ENCODE measurements at places on chromosomes 16 and 17.

DNA sequence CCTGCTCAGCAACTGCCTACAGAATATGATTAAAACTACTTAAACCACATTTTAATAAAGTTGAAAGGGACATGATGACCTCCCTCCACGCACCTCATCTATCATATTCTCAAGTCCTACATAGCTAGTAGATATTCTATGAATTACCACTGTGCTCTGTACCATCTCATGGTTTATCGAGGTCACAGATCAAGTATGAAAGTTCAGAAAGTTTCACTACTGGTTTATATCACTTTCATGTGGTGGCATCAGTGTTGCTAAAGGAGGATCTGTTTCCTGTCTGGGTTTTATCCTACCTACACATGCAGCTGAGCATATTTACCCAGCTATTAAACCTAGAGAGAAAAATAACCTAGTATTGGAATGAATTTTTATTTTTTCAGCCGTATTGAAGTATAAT is 214.9 kb upstream of the MON1B start:
- DNase-seq = peak; percentile 5

- no peak for DNase-seq
Measured at GRCh38 chr17:12376276-12376675, 289.4 kb upstream of the MYOCD start.

DNA sequence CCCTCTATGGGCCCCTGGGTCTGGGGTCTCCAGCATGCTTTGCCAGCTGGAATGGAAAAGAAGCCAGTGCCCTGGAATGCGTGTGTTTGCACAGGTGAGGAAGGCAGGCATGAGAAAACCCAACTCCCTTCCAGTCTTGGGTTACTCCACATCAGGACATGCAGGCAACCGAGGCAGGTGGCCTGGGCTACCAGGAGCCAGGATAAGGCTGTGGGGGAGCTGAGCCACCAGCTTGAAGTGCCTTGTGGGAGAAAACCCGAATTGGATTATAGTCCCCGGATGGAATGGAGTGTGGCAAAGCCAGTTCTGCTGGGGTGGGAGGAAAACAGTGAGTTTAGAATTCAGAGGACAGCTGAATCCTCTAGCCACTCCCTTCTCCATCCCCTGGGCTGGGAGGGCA is 7.2 kb downstream of the SRCIN1 start:
- peak; percentile 94 for DNase-seq

DNA sequence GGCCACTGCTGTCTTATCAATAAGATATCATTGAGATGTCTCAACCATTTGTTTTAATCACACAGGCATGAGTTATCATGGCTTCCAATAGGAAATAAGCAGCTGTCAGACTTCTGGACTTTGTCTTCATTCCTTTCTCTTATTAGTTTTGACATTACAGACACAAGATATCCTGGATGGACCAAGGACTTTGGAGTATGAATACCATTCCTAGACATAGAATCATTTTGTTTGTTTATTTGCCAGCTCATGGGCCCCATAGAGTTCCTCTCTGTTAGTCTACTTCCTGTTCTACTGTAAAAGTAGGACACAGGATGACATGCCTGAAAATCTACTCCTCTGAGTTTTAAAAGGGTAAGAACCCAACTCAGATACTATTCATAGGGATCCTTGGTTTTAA is 77.7 kb upstream of the KCNJ16 start:
- DNase-seq = no peak

DNA sequence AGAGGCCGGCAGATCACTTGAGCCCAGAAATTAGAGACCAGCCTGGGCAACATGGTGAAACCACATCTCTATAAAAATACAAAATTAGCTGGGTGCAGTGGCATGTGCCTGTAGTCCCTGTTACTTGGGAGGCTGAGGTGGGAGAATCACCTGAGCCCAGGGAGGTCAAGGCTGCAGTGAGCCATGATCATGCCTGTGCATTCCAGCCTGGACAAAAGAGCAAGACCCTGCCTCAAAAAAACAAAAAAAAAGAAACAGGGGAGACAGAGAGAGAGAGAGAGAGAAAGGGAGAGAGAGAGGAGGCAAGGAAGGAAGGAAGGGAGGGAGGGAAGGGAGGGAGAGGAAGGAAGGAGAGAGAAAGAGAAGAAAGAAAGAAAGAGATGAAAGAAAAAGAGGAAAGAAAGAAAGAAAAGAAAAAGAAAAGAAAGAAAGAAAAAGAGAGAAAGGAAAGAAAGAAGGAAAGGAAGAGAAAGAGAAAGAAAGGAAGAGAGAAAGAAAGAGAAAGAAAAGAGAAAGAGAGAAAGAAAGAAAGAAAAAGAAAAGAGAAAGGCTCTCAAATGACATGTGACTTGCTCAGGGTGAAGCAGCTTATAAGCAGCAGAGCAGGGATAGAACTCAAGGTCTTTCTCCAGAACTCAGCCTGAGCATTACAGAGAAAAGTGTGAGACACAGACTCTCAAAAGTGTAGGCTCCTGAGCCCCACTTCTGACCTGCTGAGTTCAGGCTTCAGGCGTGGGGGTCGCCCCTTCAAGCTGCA is 15.5 kb downstream of the CX3CL1 start:
- DNase-seq = no peak

- DNase-seq = no peak
Measured at GRCh38 chr16:81380932-81381331, 63.7 kb upstream of the CMIP start.

DNA sequence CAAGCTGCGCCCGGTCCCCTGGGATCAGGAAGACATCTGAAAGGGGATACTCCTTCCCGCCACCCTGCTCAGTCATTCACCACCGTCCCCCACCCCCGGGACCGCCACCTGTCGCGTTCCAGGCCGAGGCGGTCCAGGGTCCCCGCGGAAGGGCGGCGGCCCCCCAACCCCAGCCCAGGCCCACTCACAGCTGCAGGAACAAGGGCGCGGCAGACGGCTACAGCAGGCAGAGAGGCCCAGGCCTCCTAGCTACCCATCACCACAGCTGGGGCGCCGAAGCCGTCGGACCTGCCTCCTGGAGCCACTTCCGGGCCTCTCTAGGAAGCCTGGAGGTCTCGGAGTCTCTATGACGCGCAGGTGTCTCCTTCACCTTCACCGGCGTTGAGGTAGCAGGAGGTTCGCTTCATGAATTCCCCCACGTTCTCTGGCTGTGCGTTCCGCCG is at the start of gene SDR42E1:
Gene SDR42E1, minus strand, starts transcription at position 272 of the 443 bp plus-strand sequence. CDS start 10,612 bp downstream, outside the sequence.
- peak; percentile 58 for DNase-seq

DNA sequence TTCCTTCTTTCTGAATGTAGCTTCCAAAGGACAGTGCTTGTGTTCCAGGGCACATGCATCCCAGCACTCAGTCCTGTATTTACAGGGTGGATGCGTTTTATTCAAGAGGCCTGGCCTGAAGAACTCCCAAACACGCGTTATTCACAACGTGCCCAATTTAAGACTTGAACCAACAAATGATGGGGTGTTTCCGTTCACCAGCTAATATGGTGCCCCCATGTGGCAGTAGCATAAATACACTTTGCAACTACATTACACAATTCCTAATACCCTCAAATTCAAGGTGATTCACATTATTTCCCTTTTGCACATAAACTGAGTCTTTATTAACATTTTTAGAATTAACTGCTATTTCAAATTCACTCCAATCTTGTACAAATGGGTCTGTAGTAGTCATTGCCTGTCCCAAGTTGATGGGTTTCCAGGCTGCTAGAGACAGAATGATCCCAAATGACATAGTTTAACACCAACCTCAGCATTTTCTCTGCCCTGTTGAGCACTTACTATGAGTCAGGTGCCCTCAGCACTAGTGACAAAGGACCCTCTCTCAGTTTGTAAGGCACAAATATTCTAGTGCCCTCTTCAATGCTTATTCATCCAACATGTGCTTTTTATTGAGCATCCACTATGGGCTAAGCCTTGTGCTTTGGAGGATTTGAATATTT is 26.9 kb downstream of the HSD17B2 start:
- DNase-seq = no peak

GRCh38 chr17:9356488-9356911 is 219.1 kb downstream of the STX8 start:
- DNase-seq = no peak

GRCh38 chr17:76252040-76252954 is 12.0 kb upstream of the RNF157 start:
- DNase-seq = no peak

- DNase-seq = no peak
Measured at GRCh38 chr17:44642834-44643233, 13.4 kb upstream of the MEIOC start.

DNA sequence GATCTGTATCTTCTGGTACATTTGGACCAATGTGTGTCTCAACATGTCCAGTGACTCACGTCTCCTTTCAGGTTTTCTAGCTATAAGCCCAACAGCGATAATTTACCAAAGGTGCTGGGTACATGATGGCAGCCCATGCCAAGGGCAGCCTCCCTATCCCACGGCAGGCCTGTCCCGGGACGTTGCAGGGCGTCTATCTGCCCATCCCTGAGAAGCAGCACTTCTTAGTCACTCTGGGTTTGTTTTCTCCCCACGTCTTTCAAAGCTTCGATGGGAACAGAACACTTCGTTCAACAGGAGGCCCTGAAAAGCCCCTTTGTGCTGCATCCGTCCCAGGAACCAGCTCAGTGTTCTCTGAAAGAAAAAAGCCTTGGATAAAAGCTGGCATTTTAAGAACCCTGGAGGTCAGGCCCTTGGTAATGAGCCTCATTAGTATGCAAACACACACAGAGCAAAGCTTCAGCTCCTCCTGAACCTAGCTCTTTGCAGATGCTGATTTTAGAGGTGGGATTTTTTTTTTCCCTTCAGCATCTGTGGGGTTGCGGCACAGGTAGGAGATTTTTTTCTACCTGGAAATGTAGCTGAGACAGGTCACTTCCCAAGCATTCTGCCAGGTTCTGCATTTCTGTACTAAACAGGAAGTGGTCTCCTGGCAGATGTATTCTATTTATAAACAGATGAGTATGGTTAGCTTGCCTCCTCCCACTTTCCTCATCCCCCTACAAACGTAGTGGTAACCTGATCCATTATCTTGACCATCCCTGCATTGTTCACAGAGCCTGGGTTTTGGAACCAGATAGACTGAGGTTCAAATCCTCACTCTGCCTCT is 17.5 kb upstream of the MT4 start:
- DNase-seq = peak; percentile 57

GRCh38 chr16:54288835-54289241 is 2.3 kb upstream of the IRX3 start:
- DNase-seq = no peak

DNA sequence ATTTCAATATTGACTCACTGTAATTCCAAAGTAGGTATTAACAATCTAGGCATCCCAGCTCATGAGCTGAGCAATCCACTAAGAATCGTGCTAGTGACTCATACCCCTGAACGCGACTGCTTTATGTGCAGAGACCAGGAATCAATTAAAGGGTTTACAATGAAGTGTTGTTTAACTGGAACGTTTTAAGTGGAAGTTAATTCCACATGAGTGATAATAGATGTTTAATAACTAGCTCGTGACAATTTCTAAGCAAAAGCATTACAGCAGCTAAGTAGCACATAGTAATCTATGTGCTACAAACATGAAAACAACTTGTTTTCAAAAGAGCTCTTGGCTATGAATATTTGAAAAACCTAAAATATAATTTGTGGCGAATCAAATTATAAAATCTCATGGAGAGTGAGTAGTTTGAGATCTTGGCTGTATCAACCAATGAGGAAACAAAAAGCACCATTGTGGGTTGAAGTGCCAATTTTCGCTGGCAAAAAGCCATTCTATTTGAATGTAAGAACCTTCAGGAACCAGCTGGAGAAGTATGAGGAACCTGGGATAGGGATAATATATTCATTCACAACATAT is 9.4 kb downstream of the GJC1 start:
- DNase-seq = peak; percentile 65

DNA sequence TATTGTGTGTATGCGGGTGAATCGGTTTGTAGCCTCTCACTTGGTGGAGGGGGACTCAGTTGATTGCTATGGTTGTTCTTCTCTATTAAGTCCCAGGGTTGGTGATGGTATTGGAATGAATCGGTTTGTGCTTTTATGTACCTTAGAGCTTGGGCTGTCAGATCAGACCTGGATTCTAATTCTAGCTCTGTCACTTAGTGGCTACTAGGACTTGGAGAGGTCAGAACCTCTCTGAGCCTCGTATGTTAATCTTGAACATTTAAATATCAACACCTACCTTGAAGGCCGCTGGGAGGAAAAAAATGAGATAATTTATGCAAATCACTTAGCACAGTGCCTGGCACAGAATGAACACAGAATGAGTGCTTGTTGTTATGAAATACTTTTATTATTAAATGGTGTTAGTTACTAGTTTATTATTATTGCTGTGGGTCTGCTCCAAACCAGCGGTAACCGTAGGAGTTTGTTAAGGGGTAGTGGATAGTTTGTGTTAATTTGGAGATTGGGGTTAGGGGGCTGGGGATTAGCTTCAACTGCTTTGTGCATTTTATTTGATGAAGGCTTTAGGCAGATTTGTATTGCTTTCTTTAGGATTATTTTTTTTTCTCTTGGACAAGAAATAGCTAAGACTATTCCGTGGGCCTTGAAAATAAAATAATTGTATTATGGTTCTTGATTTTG is 3.5 kb downstream of the KDM6B start:
- peak; percentile 52 for DNase-seq

DNA sequence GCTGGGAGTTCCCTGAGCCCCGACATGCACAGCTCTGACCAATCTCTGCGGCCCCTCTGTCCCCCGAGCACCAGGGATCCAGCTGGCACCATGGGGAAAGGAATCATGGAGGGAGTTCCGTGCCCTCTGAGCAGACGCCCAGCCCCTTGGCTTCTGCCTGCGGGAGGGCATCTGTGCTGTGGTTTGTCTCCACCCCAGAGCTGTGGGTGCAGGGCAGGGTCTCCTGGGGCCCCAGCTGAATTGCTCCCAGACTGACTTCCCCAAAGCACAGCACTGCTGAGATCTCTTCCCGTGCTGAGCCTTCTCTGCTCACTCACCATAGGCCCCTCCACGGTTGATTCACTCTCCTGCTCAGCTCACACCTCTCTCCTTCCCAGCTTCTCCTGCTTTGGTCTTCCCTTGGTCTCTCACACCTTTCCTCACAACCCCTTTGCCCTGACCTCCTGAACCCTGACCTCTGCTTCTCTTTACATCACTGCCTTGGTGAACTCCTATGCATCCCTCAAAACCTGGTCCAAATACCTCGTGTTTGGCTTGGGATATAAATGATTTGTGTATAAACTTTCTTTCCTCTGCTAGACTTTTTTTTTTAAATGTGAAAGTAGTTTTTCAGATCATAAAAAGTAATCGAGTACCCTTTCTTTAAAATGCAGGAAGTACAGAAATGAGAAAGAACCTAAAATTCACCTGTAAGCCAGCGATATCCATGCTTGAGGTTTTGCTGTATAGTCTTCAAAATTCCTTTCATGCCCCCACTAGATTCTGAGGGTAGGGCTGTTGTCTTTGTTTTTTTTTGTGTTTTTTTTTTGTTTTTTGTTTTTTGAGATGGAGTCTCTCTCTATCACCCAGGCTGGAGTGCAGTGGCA is 265.3 kb downstream of the SEC14L1 start:
- DNase-seq = no peak

GRCh38 chr16:88326611-88327485 is 55.9 kb upstream of the ZNF469 start:
- no peak for DNase-seq

DNA sequence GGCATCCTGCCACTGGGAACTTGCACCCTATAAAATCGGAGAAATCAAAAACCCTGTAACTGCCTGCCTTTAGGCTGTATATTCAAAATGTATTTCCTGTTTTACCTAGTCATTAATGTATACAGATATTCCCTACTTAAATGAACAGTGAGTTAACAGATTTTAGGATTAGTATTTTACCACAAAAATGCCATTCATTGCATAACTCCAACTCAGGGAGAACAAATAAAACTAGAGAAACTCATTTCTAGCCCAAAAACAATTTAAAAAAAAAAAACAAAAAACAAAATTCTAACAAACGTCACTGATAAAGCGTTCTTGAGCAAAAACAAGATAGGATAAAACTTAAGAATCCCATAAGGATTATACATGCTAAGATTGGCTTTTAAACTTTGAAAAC is 3.7 kb upstream of the DHX33 start:
- DNase-seq = no peak
